ENCODE measurements at places on chromosomes 11 and 22. TPM values are rescaled to one million over a fixed set of nuclear protein-coding genes. Genes with fewer than 3 reads are reported as not detected.

DNA sequence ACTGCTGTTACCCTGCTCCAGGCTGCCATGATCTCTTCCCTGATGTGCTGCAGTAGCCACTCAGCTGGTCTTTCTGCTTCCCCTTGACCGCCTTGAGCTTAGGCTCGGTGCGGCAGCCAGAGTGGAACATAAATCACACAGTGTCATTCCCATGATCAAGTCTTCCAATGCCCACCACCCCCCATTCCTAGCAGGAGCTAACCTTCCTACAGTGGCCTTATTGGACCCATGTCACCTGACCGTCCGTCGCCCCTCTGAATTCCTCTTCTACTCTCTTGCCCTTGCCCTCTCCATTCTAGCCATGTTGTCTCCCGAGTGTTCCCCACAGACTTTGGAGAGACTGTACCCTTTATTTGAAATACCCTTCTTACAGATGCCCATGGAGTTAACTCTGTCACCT is 43.4 kb downstream of the OTOG start:
- DNase-seq: no peak
- H3K4me3 ChIP-seq: no peak overlapping the region
- peaks cover 8% of the 10 kb centered on the region for H3K27me3 ChIP-seq
- no peak overlapping the region for H3K27ac ChIP-seq

DNA sequence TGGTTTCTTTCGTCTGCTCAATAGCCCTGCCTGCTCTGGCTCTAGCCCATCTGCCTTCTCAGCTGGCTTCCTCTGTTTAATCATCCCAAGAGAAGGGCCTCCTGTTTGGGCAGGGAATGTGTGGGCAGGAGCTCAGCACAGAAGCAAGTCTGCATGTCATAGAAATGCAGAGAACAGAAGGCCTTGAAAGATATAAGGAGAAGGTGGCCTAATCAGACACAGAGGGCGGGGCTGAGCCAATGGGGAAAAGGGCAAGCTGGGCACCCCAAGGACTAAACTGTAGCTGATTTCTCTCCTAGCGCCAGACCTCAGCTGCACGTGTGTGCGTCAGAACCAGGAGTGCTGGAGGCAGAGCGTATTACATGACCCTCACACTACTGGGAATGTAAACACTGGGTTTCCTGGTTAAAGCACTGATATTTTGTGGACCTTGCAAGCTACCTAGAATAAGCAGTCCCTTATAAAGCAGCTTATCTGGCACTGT is 7.6 kb upstream of the CCKBR start:
- H3K36me3 ChIP-seq: no peaks in the 10 kb centered on the region
- no peak overlapping the region for H3K27ac ChIP-seq
- H3K4me3 ChIP-seq: no peak overlapping the region
- no peak for DNase-seq

DNA sequence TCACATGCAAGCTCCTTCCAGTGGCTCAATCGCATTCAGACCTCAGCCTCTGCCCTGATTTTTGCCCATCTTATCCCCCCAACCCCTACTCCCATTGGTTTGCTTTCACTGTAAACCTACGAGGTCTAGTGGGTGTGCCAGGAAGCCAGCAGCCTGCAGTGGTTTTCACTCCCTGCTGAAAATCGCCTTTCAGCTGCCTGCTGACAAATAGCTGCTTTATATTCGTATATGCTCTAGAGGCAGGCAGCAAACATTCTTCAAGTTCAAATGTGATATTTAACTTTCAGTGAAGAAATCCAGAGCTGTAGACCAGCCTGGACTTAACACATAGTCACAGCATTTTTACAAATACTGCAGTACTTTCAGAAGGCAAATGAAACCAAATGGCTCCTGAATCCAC is 92.8 kb upstream of the APOA1 start:
- H3K36me3 ChIP-seq: no peaks in the 10 kb centered on the region
- peak overlapping the region; percentile 83 for H3K4me3 ChIP-seq
- peak overlapping the region; percentile 95 for H3K27ac ChIP-seq
- H3K27me3 ChIP-seq: no peaks in the 10 kb centered on the region
- H3K4me1 ChIP-seq: peaks cover 66% of the 10 kb centered on the region

GRCh38 chr11:78804991-78805390 is 230.3 kb upstream of the NARS2 start:
- H3K4me1 ChIP-seq: no peaks in the 10 kb centered on the region
- no peak overlapping the region for H3K27ac ChIP-seq
- peaks cover 14% of the 10 kb centered on the region for H3K27me3 ChIP-seq
- H3K4me3 ChIP-seq: no peak overlapping the region
- no peaks in the 10 kb centered on the region for H3K36me3 ChIP-seq
- DNase-seq: no peak

- no peak overlapping the region for H3K27ac ChIP-seq
- H3K27me3 ChIP-seq: peaks cover 2% of the 10 kb centered on the region
- H3K36me3 ChIP-seq: no peaks in the 10 kb centered on the region
- DNase-seq: no peak
- no peaks in the 10 kb centered on the region for H3K4me1 ChIP-seq
- H3K4me3 ChIP-seq: no peak overlapping the region
These were observed 44.9 kb upstream of the DAGLA start for GRCh38 chr11:61635304-61635703.

DNA sequence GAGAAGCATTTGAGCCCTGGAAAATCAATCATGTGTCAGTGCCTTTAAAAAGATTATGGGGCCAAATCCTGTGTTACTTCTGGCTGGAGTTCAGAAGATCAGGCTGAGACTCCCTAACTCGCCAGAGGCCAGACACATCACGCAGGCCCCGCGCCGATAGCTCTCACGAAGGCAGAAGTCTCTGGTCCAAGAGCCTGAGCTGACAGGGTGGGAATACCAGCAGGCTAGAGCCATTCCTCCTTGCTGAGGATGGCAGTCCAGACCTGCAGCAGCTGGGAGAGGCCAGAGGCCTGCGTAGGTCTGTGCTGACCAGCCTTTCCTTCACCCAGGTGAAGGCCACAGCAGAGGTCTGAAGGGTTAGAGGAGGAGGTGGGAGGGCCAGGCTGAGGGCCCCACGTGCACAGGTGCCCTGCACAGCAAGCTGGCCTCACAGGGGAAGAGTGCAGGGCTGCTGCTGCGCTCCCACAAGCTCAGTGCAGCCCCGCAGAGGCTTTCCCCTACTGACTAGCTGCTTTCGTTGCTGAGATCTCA is 52.9 kb downstream of the ST14 start:
- no peaks in the 10 kb centered on the region for H3K4me1 ChIP-seq
- H3K27me3 ChIP-seq: no peaks in the 10 kb centered on the region
- H3K4me3 ChIP-seq: no peak overlapping the region
- H3K27ac ChIP-seq: no peak overlapping the region

DNA sequence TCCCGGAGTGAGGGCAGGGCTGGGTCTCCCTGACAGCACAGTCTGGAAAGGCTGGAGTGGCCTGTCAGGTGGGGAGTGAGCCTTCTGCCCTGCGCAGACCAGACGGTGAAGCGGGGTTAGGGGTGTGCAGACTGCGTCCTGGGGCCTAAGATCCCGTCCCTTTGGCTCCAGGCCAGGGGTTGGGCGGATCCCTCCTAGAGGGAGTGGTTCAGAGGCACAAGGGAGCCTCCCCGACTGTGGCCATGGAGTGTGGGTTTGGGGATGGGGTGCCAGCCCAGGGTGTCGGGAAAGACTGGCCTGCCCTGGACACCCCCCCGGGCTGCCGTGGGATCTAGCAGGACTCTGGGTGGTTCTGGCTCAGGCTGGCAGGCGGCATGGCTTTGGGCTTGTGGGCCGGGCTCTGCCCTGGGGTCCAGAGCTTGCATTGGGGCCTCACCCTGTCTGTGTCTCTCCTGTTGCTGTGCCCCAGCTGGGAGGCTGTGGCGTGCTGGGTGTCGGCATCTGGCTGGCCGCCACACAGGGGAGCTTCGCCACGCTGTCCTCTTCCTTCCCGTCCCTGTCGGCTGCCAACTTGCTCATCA is 19.5 kb downstream of the TSPAN4 start:
- no peak overlapping the region for H3K27ac ChIP-seq
- H3K36me3 ChIP-seq: no peaks in the 10 kb centered on the region
- peaks cover 3% of the 10 kb centered on the region for H3K4me1 ChIP-seq
- DNase-seq: no peak
- no peak overlapping the region for H3K4me3 ChIP-seq
- no peaks in the 10 kb centered on the region for H3K27me3 ChIP-seq

GRCh38 chr11:74015919-74016684 is 7.2 kb upstream of the UCP3 start:
- peak overlapping the region; percentile 23 for H3K27ac ChIP-seq
- H3K4me3 ChIP-seq: no peak overlapping the region
- no peaks in the 10 kb centered on the region for H3K27me3 ChIP-seq
- DNase-seq: no peak
- H3K36me3 ChIP-seq: peaks cover 16% of the 10 kb centered on the region
- H3K4me1 ChIP-seq: peaks cover 65% of the 10 kb centered on the region

- H3K36me3 ChIP-seq: peaks cover 6% of the 10 kb centered on the region
- no peaks in the 10 kb centered on the region for H3K27me3 ChIP-seq
- no peak for DNase-seq
- peaks cover 47% of the 10 kb centered on the region for H3K4me1 ChIP-seq
- H3K27ac ChIP-seq: no peak overlapping the region
These were observed 10.7 kb downstream of the OLFML1 start for GRCh38 chr11:7495882-7496551.

DNA sequence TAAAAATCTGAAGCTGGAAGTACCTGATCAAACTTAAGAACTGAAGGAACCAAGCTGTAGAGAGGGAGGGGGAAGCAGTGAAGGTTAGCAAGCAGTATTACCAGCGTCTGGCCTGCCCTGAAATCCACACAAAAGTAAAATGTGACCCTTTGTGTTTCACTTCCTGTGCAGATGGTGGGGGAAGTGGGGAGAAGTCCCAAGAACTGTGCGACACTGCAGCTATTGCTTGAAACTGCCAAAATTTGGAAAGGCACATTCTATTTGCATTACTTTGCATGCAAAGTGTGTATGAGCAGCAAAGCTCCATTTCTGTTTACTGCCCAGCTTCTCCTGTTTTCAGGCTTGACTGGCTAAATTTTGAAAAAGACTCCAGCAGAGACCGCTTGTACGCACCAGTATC is 72.1 kb upstream of the BMAL1 start:
- H3K36me3 ChIP-seq: no peaks in the 10 kb centered on the region
- peaks cover 24% of the 10 kb centered on the region for H3K4me1 ChIP-seq
- H3K4me3 ChIP-seq: no peak overlapping the region
- no peak for DNase-seq
- no peak overlapping the region for H3K27ac ChIP-seq
- H3K27me3 ChIP-seq: no peaks in the 10 kb centered on the region

DNA sequence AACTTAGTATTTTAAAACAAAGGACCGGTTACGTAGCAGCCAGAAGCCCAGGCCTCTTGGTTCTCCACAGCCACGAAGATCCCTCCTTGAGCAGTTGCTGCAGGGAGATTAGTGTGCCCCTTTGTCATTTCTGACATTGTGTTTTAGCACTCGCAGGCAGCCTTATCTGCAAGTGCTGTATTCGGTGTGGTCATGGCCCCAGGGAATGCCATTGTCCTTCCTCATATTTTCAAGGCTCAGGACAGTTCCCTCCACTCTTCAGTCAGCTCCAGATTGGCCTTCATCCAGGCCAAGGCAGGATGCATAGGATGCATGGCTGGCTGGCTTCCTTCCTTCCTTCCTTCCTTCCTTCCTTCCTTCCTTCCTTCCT is 88.5 kb downstream of the ZBTB16 start:
- H3K4me1 ChIP-seq: peaks cover 80% of the 10 kb centered on the region
- H3K27me3 ChIP-seq: no peaks in the 10 kb centered on the region
- H3K36me3 ChIP-seq: no peaks in the 10 kb centered on the region
- DNase-seq: no peak

GRCh38 chr11:65502274-65502554 is 3.4 kb downstream of the MALAT1 start:
- peaks cover 32% of the 10 kb centered on the region for H3K36me3 ChIP-seq
- no peak overlapping the region for H3K27ac ChIP-seq
- DNase-seq: peak; percentile 25
- H3K27me3 ChIP-seq: no peaks in the 10 kb centered on the region
- H3K4me3 ChIP-seq: no peak overlapping the region
- H3K4me1 ChIP-seq: peaks cover 49% of the 10 kb centered on the region

DNA sequence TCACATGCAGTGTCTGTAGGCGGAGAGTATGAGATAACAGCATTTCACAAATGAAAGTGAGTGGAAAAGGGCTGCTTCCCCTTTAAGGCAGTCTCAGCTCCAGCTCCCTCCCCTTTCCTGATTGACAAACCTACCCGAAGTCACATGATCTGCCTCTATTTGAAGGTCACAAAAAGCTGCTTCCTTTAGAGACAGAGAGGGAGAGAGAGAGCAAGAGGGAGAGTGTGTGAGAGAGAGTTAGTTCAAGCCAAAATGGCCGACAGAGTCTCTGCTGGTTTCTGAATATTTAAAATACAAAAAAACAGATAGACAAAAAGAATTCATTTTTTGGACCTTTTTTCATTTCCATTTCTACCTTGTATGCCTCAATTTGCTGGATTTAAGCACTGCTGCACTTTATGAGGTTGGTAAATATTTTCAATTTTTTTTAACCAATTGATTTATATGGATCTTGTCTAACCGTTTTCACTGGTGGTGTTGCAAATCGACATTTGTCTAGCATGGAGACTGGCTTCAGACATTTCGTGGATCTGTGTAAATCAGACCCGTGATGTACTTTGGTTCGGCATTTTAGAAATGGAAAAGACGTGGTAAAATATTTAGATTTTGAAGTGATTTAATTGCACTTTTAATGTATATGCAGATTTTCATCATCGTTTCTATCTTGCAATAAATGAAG is at the start of gene TNRC6B:
Gene TNRC6B, plus strand, starts transcription at position 188 of the 679 bp plus-strand sequence. Its CDS starts 211 bp downstream, at position 399.
- H3K4me3 ChIP-seq: peak within 1 kb of the TSS; percentile 87
- peaks cover 72% of the 10 kb centered on the region for H3K4me1 ChIP-seq
- peak within 1 kb of the TSS; percentile 97 for H3K27ac ChIP-seq

GRCh38 chr22:27919942-27920755 is 1.1 kb upstream of the PITPNB start:
- H3K36me3 ChIP-seq: peaks cover 11% of the 10 kb centered on the region
- peak overlapping the region; percentile 96 for H3K27ac ChIP-seq
- H3K27me3 ChIP-seq: no peaks in the 10 kb centered on the region
- no peak for DNase-seq
- peaks cover 76% of the 10 kb centered on the region for H3K4me1 ChIP-seq
- peak overlapping the region; percentile 95 for H3K4me3 ChIP-seq

- H3K4me3 ChIP-seq: peak overlapping the region; percentile 94
- H3K27ac ChIP-seq: peak overlapping the region; percentile 96
- H3K36me3 ChIP-seq: no peaks in the 10 kb centered on the region
- DNase-seq: no peak
- peaks cover 52% of the 10 kb centered on the region for H3K4me1 ChIP-seq
These were observed 1.4 kb upstream of the PITPNM1 start for GRCh38 chr11:67506426-67507051.

DNA sequence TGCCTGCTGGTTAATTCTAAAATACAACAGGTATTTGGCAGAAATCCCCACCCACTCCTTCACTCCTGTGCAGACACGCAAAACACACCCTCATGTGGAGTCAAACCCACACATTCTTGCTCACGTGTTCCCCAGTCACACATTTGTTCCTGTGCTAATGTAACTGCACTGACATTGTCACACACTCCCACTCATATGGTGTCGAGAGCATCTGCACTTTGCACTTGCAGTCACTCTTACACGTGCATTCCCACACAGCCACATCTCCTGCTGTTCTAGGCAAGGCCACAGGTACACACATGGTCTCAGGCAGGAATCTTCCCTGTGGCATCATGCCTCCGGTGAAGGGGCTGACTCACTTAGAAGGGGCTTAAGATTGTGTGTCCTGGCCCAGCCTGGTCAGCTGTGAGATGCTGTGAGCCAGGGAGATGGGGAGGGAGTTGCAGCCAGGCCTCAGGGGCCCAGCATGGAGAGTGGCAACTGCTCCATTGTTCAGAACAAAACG is 395.0 kb downstream of the TENM4 start:
- peaks cover 22% of the 10 kb centered on the region for H3K27me3 ChIP-seq
- no peak for DNase-seq
- no peaks in the 10 kb centered on the region for H3K36me3 ChIP-seq
- no peak overlapping the region for H3K27ac ChIP-seq
- no peak overlapping the region for H3K4me3 ChIP-seq
- H3K4me1 ChIP-seq: no peaks in the 10 kb centered on the region

The NRGN gene
- polyA plus RNA-seq: not detected

The GRM5 gene
- polyA plus RNA-seq: not detected

The PYGM gene
- polyA plus RNA-seq: 0.49 TPM

The PLXNB2 gene
- polyA plus RNA-seq: 1.1 TPM

The KCNQ1OT1 gene
- polyA plus RNA-seq: 0.05 TPM

The LRRC4C gene
- not detected for polyA plus RNA-seq

The CRYBA4 gene
- not detected for polyA plus RNA-seq

All from naive thymus-derived CD8-positive, alpha-beta T cell (primary cell).